ENCODE measurements at places on chromosomes 4 and X.

DNA sequence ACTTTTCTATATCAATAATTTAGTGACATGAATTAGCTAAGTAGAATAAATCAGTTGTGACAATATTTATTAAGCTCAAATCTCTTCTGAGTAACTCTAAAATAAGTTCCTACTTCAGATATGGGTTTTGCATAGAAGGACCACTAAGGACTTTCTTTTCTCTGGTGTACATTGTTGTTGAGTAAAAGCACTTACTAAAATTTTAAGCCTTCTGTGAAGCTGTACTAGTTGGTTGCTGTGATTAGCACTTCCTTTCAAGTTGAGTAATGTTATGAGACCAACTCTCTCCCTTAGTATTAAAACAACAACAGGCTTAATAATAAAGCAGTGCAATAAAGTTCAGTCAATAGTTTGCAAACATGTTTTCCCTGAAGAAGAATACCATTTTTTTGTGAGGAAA, 667.4 kb upstream of the NDST4 start:
- no peak for DNase-seq

GRCh38 chr4:68735106-68735505, 64.7 kb upstream of the UGT2B15 start:
- no peak for DNase-seq

DNA sequence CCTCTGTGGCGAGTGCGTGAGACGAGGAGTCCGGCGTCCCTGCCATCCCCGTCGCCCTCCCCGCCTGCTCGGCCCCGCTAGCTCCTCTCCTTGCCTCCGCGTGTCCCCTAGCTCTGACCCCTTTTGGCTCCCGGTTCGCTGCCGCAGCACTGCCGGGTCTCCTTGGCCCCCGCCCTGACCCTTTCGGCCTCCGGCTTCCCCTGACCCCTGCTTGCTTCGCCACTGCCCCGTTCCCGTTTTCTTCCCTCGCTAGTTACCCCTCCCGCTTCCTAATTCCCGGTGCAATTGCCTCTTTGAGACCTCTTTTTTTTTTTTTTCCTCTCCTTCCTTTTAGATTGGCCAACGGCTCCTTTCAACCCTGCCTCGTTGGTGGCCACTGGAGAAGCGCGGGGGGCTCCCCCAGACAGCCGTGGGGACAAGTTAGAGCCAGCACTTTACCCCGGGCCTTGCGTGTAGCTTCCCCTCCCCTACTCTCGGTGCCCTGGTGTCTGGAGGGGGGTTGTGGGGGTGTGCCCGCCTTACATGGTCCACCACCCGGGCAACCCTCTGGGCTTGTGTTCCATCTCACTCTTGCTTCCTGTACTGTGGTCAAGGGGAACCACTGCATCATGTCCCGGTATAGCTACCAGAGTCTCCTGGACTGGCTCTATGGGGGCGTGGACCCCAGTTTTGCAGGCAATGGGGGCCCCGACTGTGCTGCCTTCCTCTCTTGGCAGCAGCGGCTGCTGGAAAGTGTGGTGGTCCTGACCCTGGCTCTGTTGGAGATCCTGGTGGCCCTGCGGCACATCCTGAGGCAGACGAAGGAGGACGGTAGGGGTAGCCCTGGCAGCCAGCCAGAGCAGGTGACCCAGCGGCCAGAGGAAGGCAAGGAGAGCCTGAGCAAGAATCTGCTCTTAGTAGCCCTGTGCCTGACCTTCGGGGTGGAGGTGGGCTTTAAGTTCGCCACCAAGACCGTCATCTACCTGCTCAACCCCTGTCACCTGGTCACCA, 548 bp downstream of the TMEM164 start:
- no peak for DNase-seq

GRCh38 chr4:15245006-15245530, 182.8 kb upstream of the C1QTNF7 start:
- DNase-seq: no peak

GRCh38 chr4:6687947-6688878, 5.5 kb upstream of the S100P start:
- DNase-seq: no peak

GRCh38 chrX:17878028-17878670, 17.1 kb upstream of the RAI2 start:
- DNase-seq: no peak

GRCh38 chr4:161404346-161405110, 759.3 kb downstream of the FSTL5 start:
- DNase-seq: no peak

DNA sequence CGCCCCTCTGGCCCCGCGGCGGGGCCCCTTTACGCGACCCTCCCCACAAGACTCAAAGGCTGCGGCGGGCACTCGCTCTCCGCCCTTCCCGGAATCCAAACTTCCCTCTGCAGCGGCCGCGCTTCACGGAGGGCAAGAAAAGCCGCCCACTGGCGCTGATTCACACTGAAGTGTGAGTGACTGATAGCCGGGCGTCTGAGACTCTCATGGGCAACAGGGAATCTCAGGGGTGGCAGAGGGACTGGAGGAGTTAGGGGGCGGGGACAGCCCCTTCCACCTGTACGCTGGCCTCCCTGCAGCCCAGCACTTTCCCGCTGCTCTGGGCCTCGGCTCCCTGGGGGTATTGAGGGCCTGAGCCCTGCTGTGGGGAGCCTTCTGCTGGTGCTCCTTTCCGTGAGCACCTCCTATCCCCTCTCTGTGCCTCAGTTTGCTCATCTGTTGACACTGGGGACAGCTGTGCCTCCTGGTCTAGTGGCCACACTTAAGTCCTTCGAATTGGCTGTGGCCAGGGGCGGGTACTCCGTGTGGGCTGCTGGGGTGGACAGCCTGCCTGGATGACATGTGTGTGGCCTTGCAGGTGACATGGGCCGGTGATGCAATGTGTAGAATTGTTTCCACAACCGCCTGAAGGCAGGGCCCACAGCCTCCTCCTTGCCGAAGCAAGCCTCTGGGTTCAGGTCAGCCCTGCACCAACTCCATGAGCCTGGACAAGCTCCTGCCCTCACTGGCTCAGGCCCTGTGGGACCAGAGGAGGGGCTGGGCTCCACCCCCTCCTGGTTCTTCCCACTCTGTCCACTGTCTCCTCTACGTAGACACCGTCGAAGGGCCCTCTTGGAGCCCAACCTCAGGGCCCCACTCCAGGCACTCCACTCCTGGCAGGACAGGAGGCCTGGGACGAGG, 951 bp downstream of the SH3BP2 start:
- no peak for DNase-seq

Data from DMS 273 treated with DMSO at 0.1 percent for 48 hours (cell line).